Caco-2 (cell line): ENCODE measurements at places on chromosomes 12 and 14. TPM values are rescaled to one million over a fixed set of nuclear protein-coding genes. Genes with fewer than 3 reads are reported as not detected.

- peak; percentile 10 for DNase-seq
Observed at GRCh38 chr14:101504096-101504948, 57.0 kb upstream of the DIO3 start.

DNA sequence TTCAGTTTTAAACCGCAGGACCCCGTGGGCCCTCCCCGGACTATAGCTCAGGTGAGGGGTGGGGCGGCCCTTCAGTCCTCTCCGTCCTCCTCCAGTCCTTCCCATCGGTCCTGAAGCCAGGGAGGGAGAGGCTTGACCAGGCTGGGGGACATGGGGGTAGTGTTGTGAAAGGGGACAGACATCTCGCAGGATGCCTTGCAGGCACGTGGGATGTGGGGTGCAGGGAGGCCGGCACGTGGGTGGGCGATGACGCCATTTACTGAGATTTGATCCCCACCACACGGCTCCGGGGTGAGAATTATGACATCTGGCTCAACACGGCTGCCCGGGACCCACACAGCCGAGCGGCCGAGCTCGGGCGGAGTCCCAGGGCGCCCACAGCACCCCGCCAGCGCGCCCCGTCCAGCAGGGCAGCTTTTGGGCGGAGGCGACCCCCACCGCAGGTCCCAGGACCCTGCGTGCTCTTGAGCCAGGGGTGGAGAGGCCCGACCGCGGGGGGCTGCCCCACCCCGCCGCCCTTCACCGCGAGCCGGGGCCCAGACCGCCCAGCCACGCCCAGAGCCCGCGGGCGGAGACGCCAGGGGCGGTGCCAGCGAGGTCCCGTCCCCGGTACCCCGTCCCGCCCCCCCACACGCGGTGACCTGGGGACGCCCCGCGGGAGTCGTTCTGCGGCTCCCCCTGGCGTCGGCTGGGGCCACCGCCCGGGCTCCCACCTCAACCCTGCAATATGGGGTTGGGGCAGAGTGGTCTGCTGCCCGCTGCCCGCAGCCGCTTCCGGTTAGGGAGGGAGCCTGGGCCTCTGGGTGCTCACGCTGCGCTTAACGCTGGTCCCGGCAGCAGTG, 3.3 kb upstream of the EXOC3L4 start:
- DNase-seq = no peak

DNA sequence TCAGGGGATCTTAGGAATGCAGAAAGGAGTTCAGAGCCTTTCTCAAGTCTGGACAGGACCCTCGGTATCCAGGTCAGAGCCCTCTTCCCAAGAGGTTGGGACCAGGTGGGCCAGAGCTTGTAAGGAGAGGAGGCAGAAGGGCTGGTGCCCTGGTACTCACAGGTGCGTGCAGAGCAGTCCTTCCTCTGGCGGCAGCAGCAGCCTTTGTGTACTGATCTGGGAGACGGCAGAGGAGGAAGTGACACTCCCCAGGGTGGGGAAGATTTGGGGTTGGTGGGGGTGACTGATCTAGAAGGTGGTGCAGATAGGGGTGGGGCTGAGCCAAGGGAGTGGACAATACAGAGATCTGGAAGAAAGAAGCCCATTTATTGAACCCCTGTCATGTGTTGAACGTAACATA, at the start of gene ITGB7:
Gene ITGB7 (minus strand): TSS at position 210 of the 400 bp plus-strand sequence. CDS start 6,808 bp downstream, outside the sequence.
- no peak for DNase-seq

The MSRB3 gene
- total RNA-seq = 7.4 and 7.7 TPM in 2 replicates

- DNase-seq = no peak
Observed at GRCh38 chr14:54220071-54220703, 176.6 kb upstream of the CDKN3 start.

DNA sequence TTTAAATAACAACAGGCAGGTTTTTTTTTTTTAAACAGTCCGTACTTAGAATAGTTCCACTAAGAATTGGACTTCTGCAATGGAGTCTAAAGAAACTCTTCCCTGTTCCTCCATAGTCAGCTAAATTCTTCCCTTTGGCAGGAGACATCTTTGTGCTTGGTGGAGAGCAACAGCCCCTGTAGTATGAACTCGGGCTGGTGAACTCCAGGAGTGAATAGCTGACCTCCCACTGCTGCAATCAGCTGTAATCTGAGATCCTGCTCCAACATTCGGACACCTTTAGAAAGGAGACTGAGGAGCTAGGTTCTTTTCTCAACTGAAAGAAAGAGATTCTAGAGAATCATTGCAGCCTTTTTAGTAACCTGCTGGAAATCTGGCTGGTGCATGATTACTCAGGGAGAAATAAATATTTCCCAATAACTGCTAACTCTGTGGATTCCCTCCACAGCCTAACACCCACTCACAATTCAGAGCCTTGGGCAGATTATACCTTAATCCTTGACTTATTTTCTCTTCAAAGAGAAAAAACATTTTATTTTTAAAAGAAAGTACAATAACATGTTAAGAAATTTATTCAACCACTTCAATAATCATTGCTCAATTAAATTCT, 25.6 kb upstream of the DBX2 start:
- DNase-seq = no peak
